ELR (cell line): ENCODE measurements at places on chromosomes 16 and 17.

GRCh38 chr16:3115003-3115402 lies 2.6 kb downstream of the ZNF205 start:
- DNase-seq: no peak

DNA sequence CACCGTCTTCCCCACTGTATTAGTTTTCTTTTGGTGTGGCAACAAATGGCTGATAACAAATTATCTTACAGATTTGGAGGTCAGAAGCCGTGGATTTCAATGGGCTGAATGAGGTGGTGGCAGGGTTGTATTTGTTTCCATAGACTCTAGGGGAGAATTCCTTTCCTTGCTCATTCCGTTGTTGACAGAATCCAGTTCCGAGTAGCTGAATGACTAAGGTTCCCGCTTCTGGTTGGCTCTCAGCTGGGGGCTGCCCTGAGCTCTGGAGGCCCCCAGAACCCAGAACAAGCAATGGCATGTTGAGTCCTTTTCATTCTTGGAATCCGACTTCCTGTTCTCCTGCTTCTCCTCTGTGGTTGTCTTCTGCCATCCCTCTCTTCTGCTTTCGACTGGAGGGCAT lies 280.4 kb downstream of the SNX29 start:
- DNase-seq: no peak

DNA sequence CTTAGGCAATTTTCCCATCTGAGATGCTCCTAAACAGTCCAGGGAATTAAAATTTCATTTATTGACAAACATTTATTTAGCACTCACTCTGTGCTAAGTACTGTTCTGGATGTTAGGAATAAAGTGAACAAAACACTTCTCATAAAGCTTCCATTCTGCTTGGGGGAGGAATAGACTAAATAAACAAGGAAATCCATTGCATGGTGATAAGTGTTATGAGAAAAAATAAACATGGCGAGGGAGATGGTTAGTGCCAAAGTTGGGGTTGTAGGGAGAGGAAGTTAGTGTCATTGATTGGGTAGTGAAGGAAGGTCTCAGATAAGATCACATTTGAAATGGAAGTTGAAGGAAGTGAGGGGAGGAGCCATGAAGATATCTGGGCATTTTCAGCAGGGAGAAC lies 72.2 kb upstream of the CES5A start:
- DNase-seq: no peak

DNA sequence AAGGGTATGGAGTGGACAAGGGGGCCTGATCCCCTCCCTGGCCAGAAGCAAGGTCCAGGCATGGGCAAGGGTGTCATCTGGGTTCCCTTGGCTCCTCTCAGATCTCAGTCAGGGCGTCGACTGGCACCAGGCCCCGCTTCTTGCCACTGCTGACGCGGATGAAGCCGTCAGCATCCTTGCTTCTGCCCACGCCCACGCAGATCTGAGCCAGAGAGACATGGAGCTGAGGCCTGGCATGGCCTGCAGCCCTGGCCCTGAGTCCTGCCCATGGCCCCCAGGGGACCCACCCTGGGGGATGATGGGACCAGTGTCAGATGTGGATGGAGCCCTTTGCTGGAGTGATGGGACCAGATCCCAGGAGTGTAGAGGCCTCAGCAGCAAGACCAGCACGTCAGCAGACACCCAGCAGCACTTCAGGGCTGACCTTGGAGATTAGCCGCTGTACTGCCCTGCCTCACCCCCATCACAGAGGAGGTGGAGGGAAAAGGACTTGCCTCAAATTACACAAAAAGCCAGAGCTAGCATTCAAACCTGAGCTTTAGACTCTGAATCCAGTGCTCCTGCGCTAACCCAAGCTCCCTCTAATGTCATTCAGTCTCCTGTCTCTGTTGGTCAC lies 12.2 kb downstream of the RPL19 start:
- DNase-seq: no peak

DNA sequence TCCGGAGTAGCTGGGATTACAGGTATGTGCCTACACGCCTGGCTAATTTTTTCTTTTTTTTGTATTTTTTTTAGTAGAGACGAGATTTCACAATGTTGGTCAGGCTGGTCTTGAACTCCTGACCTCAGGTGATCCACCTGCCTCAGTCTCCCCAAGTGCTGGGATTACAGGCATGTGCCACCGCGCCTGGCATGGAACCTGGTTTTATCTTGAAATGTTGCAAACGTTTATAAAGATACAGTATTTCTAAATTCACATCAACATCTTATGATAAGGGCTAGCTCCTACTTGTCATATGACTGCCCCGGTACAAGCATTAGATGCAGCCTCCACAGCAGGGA lies 1.5 kb upstream of the IST1 start:
- DNase-seq: no peak

DNA sequence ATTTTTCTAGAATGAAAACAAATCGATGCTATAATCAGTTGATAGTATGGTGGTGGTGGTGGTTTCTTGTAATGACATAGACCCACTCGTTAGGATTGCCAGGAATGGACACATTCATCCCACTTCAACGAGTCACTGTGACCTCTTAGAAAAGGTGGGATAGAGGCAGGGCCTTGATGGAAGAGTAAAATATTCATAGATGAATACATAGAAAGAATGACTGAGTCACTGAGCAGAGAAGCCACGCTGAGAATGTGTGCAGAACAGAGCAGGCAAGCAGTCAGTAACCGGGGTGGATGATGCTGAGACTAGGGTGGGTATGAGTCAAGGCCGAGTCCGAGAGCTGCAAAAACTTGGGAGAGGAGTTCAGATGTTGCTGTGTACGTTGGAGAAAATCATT lies 129.9 kb downstream of the PITPNC1 start:
- DNase-seq: peak; percentile 92
